ENCODE measurements at places on chromosomes 7 and 10.

- no peak for DNase-seq
Measured at GRCh38 chr7:29173458-29173857, 21.1 kb upstream of the CHN2 start.

GRCh38 chr10:94279835-94280709 is 82.7 kb downstream of the NOC3L start:
- DNase-seq = peak; percentile 68

DNA sequence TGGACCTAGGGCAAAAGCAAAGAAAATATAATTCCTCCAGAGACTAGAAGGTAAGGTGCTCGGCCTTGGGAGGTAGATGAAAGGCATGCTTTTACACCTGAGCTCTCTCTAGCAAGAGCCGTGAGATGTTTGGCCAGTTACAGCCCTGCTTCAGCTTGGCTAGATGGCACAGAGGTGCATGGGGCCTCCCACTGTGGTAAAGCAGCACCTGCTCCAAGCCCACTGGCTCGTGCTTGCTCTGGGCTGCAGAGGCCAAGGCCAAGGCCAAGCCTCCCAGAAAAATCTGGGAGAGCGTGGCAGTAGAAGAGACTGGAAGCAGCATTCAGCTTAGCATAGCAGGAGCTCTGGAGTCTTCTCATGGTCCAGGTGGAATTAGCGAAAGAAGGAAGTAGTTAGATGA is 31.0 kb upstream of the OPALIN start:
- no peak for DNase-seq

DNA sequence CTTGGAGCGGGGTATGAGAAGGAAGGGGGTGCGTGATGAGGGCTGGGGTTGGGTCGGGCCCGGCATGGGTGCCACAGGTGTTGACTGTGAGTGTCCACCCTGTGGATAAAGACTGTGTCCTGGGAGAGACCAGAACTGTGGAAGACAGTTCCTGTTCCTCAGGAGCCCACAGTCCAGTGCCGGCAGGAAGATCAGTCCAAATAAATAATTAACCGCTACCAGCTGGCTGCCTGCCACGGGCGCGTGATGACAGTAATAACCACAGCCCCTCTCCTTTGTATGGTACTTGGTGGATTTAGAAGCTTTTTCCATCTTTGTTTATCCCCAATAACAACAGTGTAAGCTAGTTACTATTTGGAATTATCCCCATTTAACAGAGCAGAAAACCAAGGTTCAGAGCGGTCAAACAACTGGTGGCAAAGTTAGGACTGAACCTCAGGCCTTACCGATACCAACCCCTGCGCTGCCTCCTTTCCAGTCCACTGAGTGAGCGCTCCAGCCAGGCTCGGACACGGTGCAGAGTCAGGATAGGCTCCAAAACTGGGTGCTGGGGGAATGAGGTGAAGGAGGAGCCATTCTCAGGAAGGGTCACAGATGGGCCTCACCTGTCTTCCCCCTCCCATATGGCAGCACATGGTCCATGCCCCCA is 5.1 kb downstream of the ZMIZ1 start:
- DNase-seq = no peak

GRCh38 chr7:156609010-156609877 is 31.3 kb upstream of the RNF32 start:
- no peak for DNase-seq

DNA sequence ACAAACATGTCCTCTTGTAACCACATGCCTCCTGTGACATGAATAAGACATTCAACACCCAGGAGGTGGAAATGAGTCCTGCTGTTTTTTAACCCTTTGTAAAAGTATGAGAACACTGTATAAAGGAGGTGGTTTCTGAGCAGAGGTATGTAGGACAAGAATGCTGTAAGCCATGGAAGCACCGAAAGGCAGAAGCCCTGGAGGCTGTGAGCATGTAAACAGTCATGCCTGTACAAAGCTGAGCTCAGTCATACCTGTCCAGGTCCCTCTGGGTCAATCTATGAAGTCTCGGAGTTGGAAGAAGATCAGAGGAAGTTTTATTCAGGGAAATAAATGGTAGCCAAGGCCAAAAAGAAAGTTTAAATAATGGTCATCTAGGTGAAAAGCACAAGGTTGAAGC is 34.7 kb upstream of the XPNPEP1 start:
- DNase-seq = no peak

- DNase-seq = no peak
Measured at GRCh38 chr10:77592946-77593636, 44.5 kb downstream of the KCNMA1 start.

DNA sequence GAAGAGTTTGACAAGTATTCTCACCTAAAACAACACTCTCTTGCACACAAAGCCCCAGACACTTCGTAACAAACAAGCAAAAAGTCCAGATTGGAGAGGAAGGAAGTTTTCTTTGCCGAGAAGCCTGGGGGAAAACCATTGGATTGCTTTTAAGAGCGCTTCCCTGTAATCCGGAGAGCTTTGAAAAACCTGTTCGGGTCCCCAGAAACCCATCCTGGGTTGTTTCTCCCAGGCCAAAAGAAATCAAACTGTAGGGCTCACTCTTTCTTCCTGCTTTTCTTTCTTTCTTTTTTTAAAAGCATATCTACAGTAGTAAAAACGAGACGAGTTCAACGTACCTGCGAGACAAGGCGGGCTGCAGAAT is 655 bp downstream of the SP8 start:
- DNase-seq = no peak

GRCh38 chr10:42680267-42680666 is 41.9 kb upstream of the ZNF33B start:
- no peak for DNase-seq

DNA sequence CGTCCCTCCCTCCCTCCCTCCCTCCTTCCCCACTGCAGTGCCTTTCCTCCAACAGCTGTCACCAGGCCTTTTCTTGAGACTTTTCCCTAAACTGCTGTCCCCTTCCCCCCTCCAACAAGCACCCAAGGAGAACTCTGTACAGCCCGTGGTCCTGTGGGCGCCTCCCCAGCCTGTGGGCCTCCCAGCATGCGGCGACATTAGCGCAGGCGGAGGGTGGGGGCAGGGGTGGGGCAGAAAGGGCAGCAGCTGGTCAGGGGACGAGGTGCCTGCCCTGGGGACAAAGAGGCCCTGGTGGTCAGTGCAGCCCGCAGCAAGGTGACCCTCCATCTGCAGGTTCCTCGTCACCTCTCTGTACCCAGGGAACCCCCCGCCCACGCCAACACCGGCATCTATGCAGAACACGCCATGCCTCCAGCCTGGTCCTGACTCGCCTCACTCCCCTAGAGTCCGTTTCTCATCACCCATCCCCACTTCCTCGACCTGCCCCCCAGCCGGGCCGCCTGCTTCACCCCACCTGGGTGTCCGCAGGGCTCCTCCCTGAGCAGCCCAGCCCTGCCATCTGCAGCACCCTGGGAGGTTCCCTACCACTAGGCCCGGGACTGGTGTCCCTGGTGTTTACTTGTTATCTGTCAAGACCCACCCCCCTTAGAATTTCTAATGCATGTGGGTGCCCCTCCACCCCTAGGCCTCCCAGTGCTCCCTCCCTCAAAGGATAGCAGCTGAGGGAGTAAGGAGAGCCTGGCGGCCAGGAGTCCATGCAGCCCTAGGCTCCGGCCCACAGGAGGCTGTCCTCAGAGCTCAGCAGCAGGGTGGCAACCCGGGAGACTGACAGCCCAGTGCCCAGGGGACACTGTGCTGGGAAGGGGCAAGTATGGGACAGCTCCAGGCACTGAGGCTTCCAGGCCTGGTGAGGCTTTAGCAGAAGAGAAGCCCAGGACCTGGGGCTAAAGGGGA is 147.8 kb downstream of the ARHGAP22 start:
- DNase-seq = no peak

DNA sequence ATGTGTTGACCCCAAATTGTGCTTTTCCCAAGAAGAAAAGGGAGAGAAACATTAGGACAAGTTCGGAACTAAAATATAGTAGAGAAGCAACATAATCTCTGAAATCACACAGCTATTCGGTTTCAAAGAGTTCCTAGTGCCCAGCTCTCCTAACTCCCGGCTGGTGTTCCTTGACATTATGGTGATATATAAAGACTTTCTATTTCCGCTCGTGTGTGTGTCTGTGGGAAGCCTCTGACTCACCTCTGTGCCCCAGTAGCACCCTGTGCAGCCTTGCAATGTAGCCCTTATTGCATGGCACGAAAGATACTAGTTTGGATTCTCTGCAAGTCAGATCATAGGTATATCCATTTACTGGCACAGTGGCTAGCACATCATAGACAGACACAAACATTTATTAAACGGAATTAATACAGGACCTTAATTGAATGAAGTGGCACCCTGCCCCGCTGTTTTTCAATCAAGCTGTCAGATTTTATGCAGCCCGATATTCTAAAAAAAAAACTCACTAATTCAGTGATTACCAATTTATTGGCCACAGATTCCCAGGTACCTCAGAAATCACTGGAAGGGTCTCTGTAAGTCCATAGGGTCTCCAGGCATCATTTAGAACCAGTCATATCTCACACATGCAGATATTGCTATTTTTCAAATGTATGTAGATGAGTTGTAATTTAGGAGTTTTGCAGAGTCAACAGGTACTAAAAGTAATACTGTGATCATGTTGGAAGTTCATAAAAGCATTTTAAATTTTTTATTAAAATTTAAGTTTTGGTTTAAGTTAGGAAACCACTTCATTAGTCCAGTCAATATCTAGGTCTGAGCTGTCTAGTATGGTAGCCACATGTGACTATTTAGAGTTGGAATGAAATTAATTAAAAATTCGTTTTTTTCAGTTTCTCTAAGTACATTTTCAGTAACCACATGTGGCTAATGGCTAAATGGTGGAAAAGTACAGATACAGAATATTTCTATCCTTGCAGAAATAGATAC is 43.3 kb downstream of the SFTPD start:
- no peak for DNase-seq

GRCh38 chr7:116434820-116435341 is 64.7 kb upstream of the CAV2 start:
- no peak for DNase-seq

DNA sequence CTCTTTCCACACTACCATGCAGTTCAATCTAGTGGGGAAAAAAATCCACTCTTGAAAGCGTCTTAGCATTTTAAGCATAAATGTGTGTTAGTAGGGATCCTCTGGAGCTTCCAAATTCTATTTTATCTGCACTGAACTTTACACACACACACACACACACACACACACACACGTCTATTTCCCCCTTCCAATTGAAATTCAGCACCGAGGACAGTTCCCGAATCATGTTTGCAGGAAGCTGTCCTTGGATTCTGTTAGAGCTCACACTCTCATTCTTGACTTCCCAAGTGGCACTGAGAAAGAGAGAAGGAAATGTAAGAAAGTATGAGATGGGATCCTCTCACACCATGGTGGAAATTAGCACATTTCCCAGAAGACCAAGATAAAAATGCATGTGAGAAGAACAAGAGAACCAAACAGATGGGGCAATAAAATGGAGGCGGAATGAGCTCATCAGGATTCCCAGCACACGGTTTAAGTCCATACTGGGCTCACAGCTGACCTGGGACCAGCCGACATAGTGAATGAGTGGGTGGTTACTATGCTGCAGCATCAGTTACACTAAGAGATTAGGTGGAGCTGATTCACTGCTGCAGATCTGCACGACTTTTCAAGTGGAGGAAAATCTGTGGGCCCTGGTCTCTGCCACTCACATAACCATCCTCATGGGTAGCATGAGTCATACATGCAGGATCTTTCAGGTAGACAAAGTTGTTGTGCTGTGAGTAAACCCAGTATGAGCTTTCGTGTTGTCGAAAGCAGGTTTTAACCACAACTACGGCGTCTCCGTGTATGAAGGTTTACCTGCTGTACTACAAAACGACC is 3.3 kb upstream of the NPTX2 start:
- DNase-seq = no peak

DNA sequence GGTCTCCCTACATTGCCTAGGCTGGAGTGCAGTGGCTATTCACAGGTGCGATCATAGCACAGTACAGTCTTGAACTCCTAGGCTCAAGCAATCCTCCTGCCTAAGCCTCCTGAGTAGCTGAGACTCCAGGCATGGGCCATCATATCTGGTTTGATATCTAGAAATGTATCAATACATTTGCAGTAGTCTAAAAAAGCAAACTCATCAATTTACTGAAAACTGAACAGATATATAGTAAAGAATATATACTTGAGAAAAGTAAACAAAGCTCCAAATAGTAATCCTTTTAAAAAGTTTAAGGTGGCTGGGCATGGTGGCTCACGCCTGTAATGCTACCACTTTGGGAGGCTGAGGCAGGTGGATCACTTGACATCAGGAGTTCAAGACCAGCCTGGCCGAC is 57.1 kb upstream of the KMT2C start:
- no peak for DNase-seq

GRCh38 chr10:132308587-132309470 is 1.1 kb upstream of the STK32C start:
- no peak for DNase-seq

GRCh38 chr10:71127773-71128172 is 84.6 kb upstream of the UNC5B start:
- DNase-seq = no peak

DNA sequence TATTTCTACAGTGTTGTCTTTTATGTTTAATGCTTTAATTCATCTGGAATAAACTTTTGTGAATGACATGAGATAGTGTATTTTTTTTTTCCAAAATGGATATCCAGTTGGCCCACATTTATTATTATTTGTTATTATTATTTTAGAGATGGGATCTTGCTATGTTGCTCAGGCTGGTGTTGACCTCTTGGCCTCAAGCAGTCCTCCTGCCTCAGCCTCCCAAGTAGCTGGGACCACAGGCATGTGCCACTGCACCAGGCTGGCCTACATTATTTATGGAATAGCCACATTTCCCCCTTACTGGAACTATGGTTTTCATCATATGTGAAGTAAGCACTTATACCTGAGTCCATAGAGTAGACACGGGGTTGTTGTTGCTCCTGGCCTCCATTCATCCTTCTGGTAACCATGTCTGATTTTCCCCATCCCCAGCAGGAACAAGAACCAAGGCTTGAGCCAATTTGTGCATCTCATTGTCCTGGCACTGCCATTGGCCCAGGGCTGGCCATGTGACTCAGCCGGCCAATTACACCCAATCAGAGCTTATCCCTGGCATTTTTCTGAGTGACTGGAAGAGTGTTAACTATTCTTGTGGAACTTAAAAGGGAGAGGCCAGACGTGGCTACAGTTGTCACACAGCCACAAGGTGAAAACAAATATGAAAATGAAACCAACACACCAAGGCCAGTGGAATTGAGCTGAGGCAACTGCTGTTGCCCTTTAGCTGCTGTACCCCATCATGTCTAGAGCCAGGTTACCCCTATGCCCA is 23.1 kb downstream of the PRF1 start:
- DNase-seq = no peak

DNA sequence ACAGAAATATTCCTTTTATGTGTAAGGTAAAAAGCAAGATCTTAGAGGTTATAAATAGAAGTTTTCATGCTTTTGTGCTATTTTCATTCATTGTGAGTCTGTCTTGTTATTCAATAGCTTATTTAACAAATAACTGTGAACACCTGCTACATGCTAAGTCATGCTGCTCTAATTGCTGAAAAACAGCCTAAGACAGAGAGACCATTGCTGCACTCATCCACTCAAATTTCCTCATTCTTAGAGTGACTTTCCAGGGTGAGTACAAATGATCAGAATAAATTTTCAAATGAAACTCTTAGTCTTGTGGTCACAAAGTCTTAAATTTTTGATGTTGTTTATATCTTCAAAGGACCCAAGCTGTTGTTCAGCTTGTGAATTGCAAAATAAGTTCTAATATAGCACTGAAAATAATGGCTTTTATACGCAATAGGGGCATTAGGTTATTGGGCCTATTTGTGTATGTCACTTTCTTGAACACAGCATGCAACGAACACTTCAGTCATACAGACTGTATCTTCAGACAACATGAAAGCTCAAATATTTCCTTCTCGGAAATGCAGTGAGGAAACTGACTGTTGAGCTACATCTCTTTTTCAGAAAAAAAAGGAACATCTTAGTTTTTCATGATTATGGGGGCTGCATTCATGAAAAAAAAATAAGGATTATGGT is 247.9 kb upstream of the PCDH15 start:
- peak; percentile 27 for DNase-seq

- DNase-seq = no peak
Measured at GRCh38 chr7:131554880-131555516, 1.4 kb downstream of the PODXL start.

All from HAP-1 (cell line).